Frontal cortex (tissue), 4 donors: ENCODE measurements at places on chromosomes 16 and 17.

DNA sequence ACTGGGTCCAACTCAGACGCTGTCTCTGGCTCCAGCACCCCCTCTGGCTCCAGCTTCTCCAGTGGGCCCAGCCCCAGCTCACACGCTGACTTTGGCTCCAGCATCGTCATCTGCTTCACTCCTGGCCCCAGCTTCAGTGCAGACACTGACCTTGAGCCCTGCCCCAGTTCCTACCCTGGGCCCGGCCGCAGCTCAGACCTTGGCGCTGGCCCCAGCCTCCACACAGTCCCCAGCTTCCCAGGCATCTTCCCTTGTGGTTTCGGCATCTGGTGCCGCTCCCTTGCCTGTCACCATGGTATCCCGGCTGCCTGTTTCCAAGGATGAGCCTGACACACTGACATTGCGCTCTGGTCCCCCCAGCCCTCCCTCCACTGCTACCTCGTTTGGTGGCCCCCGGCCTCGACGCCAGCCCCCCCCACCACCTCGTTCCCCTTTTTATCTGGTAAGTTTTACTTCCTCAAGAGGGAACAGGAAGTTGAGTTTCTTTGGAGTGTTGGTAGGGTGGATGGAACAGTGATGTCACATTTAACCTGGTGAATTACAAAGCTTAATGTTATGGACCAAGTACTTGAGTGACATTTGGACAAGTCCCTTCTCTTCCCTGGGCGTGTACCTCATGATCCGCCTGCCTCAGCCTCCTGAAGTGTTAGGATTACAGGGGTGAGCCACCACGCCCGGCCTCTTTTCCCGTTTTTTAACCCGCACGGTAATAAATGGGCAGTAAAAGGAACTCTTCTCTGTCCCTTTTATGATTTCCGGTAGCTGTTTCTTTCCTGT is 23.4 kb upstream of the PHKG2 start:
- no peak for DNase-seq

GRCh38 chr16:64144617-64145016 is 977.2 kb downstream of the CDH11 start:
- no peak for DNase-seq

- no peak for DNase-seq
Observed at GRCh38 chr17:31390426-31390747, 1.1 kb upstream of the RAB11FIP4 start.

- no peak for DNase-seq
Observed at GRCh38 chr17:74466111-74466827, at the start of gene CD300A. Gene CD300A (plus strand): TSS chr17:74466634. CDS start chr17:74466704, 70 bp downstream.

GRCh38 chr16:28121527-28121926 is 58.0 kb upstream of the GSG1L start:
- DNase-seq, result no peak

- DNase-seq, result no peak
Observed at GRCh38 chr17:21200590-21201297, 13.2 kb downstream of the TMEM11 start.

DNA sequence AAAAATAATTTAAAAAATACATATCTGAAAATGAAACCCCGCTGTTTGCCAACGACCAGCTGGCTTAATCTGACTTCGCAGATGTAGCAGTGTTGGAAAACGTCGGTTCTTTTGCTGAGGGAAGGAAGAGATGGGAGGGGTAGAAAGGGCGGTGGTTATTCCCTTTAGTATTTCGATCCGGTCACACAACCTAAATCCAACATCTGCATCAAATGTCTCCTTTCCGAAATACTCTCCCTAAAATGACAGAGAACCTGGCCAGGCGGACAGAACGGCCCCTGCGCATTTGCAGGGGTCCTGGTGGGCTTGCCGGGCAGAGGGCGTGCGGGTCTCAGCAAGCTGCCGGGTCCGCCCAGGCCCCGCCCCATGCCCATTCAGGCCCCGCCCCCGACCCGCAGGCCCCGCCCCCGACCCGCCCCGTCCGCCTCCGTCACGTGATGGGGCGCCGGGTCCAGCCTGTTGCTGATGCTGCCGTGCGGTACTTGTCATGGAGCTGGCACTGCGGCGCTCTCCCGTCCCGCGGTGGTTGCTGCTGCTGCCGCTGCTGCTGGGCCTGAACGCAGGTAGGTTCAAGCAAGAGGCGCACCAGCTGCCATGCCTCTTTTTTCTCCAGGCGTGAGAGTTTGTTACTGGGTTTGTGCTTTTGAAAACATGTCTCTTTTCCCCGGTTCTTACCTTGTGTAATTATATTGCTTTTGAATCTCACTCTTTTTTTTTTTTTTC is at the start of gene SCPEP1:
Gene SCPEP1 (plus strand): TSS at position 459 of the 723 bp plus-strand sequence. CDS start 29 bp downstream, at position 488.
- peak; percentile 97 for DNase-seq

GRCh38 chr17:74872313-74873036 is at the start of gene FDXR:
Gene FDXR (minus strand): TSS chr17:74872994. CDS start chr17:74872944, 50 bp downstream.
- no peak for DNase-seq

GRCh38 chr16:54324716-54325115 is 38.1 kb upstream of the IRX3 start:
- no peak for DNase-seq

GRCh38 chr16:1127101-1127500 is 25.8 kb upstream of the CACNA1H start:
- no peak for DNase-seq

DNA sequence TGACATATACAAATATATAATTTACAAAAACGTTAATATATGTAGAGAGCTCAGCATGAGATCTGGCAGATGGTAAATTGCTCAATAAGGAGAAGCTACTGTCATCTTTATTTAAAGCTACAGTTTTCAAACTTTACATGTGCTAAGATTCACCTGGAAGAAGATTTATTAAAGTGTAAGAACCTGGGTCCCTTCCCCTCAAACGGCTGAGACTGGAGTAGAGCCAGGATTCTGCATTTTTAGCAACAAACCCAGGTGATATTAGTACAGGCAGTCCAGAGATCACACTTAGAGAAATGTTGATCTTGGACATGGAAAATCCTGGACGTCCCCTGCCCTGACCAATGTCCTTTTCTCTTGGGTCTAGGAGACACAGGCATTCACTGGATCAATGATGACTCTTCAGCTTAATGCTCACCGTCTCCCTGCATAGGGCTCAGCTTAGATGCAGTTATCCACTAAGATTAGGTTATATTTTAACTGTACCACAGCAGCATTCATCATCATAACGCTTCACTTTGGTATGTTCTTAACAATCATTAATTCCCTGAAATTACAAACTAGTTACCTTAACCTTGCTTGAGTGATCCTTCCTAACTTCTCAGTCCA is 20.4 kb downstream of the CDR2 start:
- DNase-seq, result no peak

DNA sequence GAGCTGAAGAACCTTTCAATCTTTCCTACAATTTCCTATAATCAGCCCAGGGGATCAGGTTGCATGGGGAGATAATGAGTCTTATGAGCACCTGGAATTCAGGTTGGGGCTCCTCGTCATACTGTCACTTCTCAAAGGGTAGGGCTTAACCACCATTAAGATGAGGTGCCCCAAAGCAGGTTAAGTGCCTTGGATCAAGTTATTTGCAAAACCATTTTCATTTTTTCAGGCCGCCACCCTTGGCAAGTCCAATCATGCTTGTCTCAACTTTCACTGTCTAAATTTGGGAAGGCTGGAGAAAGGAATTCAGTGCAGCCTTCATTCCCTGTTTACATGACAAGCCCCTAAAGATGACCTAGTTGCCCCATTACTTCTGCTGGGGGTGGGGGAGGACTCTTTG is 44.9 kb upstream of the TANGO6 start:
- no peak for DNase-seq

- DNase-seq, result no peak
Observed at GRCh38 chr17:50952013-50952412, 85.9 kb upstream of the TOB1 start.

DNA sequence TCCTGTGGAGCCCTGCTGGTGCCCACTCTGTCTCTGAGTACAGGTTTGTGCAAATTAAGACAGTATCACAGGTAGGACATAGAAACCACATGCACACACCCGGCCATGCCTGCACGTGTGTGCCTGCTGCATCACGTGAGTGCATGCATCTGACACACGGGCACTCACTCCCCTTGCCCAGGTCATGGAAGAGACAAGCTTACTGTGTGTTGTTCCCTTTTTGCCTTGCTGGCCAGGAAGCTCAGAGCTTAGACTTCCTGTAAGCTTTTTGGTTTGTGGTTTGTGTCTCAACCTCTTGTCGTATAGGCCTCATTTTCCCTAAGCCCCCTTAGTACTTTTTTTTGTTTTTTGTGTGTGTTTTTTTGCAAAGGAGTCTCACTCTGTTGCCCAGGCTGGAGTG is 25.0 kb downstream of the ZNF469 start:
- DNase-seq, result no peak

DNA sequence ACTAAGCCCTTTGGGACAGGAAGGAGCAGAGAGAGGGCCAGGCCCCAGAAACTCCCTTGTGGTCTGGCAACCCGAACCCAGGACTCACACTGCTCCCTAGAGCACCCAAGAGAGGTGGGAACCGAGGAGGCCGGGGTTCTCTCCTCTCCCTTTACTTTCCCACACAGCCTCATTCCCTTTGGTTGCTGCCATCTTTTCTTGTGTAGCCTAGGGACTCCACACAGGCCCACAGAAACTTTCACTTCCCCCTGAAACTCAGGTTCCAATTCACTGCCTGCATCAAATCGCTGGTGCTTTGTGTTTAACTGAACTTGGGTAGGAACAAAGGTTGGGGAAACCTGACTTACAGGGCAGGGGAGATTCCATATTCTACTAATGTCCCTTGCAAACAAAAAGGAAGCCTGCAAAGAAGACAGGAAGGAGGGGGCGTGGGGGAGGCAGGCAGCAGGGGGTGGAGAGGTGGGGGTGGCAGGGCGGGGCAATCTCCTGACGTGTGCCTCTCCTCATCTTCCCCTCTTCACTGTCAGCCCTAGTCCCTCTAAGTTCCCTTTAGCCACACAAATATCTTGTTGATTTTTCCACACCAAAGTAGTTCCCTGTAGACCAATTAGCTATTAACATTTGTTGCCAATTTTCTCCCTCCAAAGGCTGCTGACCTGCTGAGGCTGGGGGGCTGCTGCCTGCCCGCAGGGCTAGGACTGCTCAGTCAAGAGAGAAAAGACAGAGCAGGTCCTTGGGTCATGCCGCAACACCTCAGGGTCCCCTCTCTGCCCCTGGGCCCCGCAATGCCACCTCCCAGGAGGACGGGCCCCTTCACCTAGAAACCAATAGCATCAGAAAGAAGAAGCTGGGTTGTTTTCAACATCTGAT is 8.0 kb downstream of the ST3GAL2 start:
- no peak for DNase-seq

- DNase-seq, result no peak
Observed at GRCh38 chr17:79301469-79301868, 226.8 kb downstream of the ENGASE start.

DNA sequence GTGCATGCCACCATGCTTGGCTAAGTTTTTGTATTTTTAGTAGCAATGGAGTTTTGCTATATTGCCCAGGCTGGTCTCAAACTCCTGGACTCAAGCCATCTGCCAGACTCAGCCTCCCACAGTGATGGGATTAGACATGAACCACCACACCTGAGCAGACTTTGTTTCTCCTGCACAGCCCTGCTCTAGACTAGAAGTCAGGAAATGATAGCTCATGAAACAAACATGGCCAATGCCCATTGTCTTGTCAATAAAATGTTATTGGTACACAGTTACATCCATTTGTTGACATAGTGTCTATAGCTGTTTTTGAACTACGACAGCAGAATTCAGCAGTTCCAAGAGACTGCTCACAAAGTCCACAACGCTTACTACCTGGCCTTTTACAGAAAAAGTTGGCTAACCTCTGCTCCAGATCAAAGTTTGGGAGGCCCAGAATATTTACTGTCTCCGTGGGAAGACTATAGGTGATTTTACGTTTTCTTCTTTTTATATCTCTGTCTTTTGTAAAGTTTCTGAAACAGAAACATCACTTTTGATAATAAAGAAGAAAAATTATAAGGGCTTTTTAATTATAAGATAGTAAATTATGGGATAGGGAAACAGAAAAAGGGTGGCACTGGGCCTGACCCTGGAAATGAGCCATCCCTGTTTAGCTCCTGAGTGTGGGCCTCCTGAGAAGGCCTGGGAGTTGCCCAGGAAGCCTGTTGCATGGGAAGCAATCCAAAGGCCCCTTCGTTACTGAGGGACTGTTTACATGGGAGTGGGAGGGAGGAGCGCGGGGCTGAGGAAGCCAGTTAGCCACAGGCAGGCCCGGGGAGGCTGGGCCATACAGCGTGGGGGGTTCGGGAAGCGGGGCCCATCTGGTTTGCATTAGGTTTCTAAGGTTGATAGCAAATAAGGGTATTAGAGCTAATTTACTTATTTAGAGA is 201.5 kb downstream of the IRF8 start:
- no peak for DNase-seq

- no peak for DNase-seq
Observed at GRCh38 chr17:6456321-6456720, 12.1 kb downstream of the PIMREG start.
